ENCODE measurements at places on chromosomes 6 and 20.

DNA sequence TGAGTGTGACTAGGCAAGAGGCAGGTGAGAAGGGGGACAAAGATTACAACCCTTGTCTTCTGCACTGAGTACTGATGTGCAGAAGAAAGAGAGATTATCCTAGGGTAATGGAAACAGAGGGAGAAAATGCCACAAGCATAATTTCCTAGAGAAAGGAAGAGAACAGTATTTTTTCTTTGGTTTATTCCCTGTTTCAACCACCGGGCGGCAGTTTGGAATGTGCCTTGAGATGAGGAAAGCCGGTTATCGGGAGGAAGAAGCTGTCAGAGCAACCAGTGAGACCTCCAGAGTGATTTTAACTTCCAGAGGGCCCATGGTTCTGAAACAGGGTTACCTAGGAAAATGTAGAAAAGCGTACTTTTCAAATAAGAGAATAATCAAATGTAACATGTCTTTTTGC, 121.4 kb downstream of the REV3L start:
- no peak for DNase-seq

DNA sequence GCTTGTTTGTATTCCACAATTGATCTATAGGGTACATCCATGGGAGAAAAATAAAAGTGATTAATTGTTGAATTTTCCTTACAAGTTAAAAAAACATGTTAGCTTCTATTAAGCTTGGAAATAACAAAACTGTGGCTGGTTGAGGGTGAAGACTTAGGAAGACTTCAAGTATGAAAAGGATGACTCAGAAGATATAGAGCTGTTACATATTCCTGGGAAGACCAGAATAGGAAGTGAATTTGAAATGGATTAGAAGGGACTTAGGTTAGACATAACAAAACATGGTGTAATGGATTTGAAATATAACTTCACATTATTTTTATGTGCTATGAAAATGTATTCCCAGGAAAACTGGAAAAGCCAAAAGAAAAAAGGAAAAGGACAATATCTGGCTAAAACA, 732.2 kb downstream of the HDGFL1 start:
- no peak for DNase-seq

- no peak for DNase-seq
Measured at GRCh38 chr6:106161893-106162292, 75.8 kb downstream of the PRDM1 start.

- DNase-seq: no peak
Measured at GRCh38 chr6:46356543-46356942, 134.7 kb downstream of the RCAN2 start.

DNA sequence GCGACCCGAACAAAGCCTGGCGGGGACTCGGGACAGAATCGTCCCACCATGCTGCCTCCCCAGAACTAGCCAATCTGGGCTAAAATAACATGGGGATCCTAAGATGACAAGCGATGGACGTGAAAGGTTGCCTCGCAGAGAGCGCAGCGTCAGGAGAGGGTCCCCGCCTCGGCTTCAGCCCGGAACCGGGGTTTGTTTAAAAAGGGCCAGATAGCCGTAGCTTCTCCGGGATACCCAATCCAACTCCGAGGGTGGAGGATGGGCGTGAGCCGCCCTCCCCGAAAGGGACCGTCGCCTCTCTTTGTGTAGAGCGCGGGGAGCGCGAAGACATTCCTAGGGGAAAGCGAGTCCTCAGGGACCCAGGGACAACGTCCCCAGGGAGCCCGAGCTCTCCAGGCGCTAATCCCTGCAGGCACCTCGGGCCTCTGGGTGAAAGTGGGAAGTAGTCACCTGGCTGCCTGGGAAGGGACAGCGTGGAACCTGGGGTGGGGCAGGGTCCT, 643 bp downstream of the CD24 start:
- no peak for DNase-seq

GRCh38 chr6:25410102-25410501, 130.9 kb downstream of the CARMIL1 start:
- no peak for DNase-seq

DNA sequence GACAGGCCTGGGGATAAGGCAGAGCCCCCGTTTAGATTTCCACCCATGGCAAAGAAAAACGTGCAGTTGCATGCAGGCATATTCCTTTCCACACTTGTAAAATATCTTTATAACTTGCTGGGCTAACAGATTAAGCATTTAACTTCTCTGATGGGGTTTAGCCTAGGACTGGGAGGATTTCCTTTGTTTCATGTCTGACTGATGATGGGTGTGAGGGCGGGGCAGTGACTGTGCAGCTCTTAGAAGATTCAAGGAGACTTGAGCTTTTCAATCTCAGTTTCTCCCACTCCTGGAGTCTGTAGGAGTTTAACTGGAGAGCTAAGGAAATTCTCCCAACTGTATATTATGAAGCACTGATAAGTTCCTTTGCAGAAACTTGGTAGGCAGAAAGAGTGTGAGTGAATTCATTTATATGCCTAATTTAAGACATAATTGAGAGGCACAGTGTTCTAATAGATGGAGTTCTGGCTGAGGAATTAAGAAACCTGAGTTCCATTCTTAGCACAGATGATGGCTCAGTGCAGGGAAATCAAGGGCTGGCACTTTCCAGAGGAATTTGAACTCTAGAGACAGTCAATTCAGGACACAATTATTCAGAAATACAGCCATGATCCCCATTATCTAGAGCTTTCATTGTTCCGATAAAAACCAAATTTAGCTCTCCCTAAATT, 214.6 kb upstream of the CNR1 start:
- DNase-seq: no peak

GRCh38 chr6:12351672-12352071, 61.5 kb downstream of the EDN1 start:
- DNase-seq: no peak

DNA sequence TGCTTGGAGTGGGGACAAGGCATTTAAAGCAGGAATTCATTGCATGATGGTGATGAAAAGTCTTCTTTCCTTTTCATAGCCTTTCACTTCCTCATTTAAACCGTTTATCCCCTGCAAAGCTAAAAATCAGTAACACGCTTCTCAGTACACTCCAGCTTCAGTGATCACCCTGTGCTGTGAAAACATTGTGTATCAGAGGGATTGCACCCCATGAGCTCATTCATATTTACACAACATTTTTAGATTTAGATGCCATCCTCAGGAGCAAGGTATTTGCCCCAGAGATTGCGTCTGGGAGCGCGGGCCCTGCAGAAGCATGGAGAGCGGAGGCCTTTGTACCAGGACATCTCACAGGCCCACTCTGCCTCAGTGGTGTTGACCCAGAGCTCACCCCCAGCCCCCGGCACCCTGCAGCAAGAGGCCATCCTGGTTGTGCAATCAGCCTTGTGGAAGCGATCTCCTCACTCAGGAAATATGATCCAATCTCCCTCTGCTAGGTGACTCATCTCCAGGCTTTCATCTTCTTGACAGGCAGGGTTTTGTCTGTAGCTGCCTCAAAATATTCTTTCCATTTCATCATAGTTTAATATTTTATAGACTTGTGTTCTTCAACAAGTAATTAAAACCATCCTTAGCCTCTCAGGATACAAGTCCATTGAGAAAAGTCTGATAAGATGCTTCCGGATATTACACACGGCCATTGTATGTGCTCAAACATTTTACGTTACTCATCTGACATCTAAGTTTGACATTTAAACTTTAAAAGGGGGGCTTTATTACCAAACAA, 38.9 kb upstream of the THBS2 start:
- DNase-seq: no peak

Measured in T-helper 1 cell (primary cell).